H9 (cell line): ENCODE measurements at places on chromosomes 1 and 21. TPM values are rescaled to one million over a fixed set of nuclear protein-coding genes. Genes with fewer than 3 reads are reported as not detected.

GRCh38 chr1:205570173-205570501 lies 61.7 kb downstream of the ELK4 start:
- no peaks in the 10 kb centered on the region for H3K4me1 ChIP-seq
- H3K27me3 ChIP-seq, result peaks cover 21% of the 10 kb centered on the region; the same call in 1 of the 2 replicates
- no peak for DNase-seq
- no peak overlapping the region for H3K27ac ChIP-seq
- no peaks in the 10 kb centered on the region for H3K36me3 ChIP-seq

DNA sequence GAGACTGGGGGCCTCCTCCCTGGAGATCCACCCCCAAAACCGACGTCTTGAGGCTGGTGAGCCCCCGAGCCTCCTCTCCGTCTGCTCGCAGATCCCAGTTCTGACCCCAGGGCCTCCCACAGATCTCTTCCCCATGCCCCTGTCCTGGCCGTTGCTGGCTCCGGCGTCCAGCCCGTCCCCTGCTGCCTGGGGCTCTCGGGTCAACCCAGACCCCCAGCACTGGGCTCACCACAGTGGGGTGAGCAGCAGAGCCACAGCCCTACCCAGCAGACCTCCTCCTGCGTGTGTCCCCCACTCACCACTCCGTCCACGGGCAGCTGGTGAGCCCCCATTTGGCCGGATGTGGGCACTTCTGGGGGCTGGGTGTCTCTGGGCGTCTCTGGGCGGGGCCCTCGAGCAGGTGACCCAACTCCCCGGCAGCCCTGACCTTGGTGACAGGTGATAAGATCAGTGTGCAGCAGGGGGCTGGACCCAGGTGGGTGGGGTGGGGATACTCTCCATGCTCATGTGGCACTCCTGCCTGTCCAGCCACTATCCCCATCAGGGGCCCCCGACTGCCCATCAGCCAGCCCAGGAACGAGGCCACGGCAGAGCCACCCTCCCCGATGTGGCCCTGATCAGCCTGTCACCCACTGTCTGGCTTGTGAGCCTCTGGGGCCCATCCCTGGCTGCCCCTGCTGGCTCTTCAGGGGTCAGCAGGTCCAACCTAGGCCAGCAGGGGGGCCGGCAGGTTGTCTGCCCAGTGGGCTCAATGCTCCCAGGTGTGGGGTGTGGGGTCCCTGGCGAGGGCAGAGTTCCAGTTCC lies 709 bp downstream of the TNFRSF14 start:
- H3K4me3 ChIP-seq, result no peak overlapping the region
- no peaks in the 10 kb centered on the region for H3K27me3 ChIP-seq

DNA sequence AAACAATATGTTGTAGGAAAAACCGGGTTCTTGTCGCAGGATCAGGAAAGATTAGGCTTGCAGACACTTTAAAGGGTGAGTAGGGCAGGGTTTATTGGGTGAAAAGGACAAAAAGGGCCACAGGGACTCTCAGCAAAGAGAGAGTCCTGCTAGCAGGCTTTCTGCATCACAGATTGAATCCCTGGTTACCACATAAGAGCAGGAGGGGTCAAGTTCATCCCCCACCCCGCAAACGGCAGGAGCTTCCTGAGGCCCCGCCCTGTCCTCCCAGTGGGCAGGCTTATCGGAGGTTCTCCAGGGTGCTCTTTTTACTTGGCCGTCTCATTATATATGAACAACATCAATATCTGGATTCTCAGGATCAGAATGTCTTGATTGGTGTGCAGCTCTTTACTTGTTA lies 47.7 kb downstream of the SYCP1 start:
- no peaks in the 10 kb centered on the region for H3K27me3 ChIP-seq
- peaks cover 16% of the 10 kb centered on the region for H3K36me3 ChIP-seq
- no peak overlapping the region for H3K27ac ChIP-seq
- H3K4me1 ChIP-seq, result no peaks in the 10 kb centered on the region; the same call in 1 of the 2 replicates
- DNase-seq, result peak; percentile 66

GRCh38 chr1:53459321-53460175 lies at the start of gene DMRTB1:
TSS of gene DMRTB1 (plus strand) at chr1:53459399. CDS start at chr1:53459454, 55 bp downstream.
- H3K36me3 ChIP-seq, result no peaks in the 10 kb centered on the region
- H3K4me1 ChIP-seq, result no peaks in the 10 kb centered on the region
- H3K4me3 ChIP-seq, result no peak within 1 kb of the TSS
- H3K27ac ChIP-seq, result no peak within 1 kb of the TSS
- H3K27me3 ChIP-seq, result no peaks in the 10 kb centered on the region

The RUNX3 gene
- 0.33 and 0.35 TPM in 2 replicates for total RNA-seq

GRCh38 chr1:183945428-183946319 lies 91.9 kb downstream of the COLGALT2 start:
- peaks cover 12% of the 10 kb centered on the region; the same call in 1 of the 2 replicates for H3K27me3 ChIP-seq
- H3K4me3 ChIP-seq, result peak overlapping the region; percentile 7; the same call in 1 of the 3 replicates
- peak; percentile 75 for DNase-seq
- no peaks in the 10 kb centered on the region for H3K36me3 ChIP-seq
- H3K4me1 ChIP-seq, result peaks cover 2% of the 10 kb centered on the region; the same call in 1 of the 2 replicates
- no peak overlapping the region for H3K27ac ChIP-seq
